Foreskin keratinocyte (primary cell): ENCODE measurements at places on chromosomes 6 and 20. TPM values are rescaled to one million over a fixed set of nuclear protein-coding genes. Genes with fewer than 3 reads are reported as not detected.

The LKAAEAR1 gene
- total RNA-seq: 0.17 TPM in 1 of 2 replicates, not detected in the other

The PGC gene
- not detected in 2 replicates for total RNA-seq

The PAX1 gene
- total RNA-seq: not detected in 2 replicates

The MICA gene
- total RNA-seq: 28.3 and 55.9 TPM in 2 replicates

The SLC17A2 gene
- total RNA-seq: not detected in 2 replicates

The PRND gene
- total RNA-seq: not detected in 2 replicates

The CLIC5 gene
- not detected in 2 replicates for total RNA-seq

The CDSN gene
- total RNA-seq: 0.88 and 1.3 TPM in 2 replicates

The AIF1 gene
- not detected in 2 replicates for total RNA-seq

The KCNK16 gene
- total RNA-seq: not detected in 2 replicates

The DEFB132 gene
- not detected in 2 replicates for total RNA-seq

The SGK2 gene
- total RNA-seq: 0.04 and 0.20 TPM in 2 replicates

The BPIFA1 gene
- total RNA-seq: not detected in 2 replicates

The CNR1 gene
- not detected in 2 replicates for total RNA-seq

The HSPA1L gene
- total RNA-seq: 0.46 and 0.58 TPM in 2 replicates

The DUSP22 gene
- total RNA-seq: 20.6 and 22.2 TPM in 2 replicates

The CASS4 gene
- total RNA-seq: not detected in 2 replicates

The C6orf120 gene
- 17.0 and 17.9 TPM in 2 replicates for total RNA-seq

The KCNQ2 gene
- total RNA-seq: not detected in 2 replicates

The REV3L gene
- total RNA-seq: 10.6 and 14.1 TPM in 2 replicates

The CASP8AP2 gene
- 16.1 and 17.8 TPM in 2 replicates for total RNA-seq

The TPX2 gene
- 106 and 126 TPM in 2 replicates for total RNA-seq

The OLIG3 gene
- total RNA-seq: not detected in 2 replicates

The DACT2 gene
- 0.48 and 0.71 TPM in 2 replicates for total RNA-seq

The LIN28B gene
- not detected in 2 replicates for total RNA-seq

The NMBR gene
- total RNA-seq: not detected in 2 replicates

The PNPLA1 gene
- total RNA-seq: not detected in 2 replicates

The MBOAT1 gene
- total RNA-seq: 11.2 and 13.8 TPM in 2 replicates

The ZBTB12 gene
- 2.0 and 2.6 TPM in 2 replicates for total RNA-seq

The DNAH8 gene
- total RNA-seq: under 0.01 TPM in 1 of 2 replicates, not detected in the other

The ITCH gene
- total RNA-seq: 79.9 and 85.9 TPM in 2 replicates

The PLCB1 gene
- 0.14 and 0.41 TPM in 2 replicates for total RNA-seq

The HEBP2 gene
- 60.8 and 69.4 TPM in 2 replicates for total RNA-seq

The SLC22A7 gene
- not detected in 2 replicates for total RNA-seq

The WFDC2 gene
- 0.42 TPM in 1 of 2 replicates, not detected in the other for total RNA-seq

The CNPY3 gene
- 34.5 and 38.7 TPM in 2 replicates for total RNA-seq

The DEFB113 gene
- not detected in 2 replicates for total RNA-seq

The SIM1 gene
- not detected in 2 replicates for total RNA-seq

The SIRPB2 gene
- total RNA-seq: 0.28 and 0.48 TPM in 2 replicates

The PPT2 gene
- total RNA-seq: 12.1 and 14.0 TPM in 2 replicates

The ENPP5 gene
- total RNA-seq: 0.74 and 1.4 TPM in 2 replicates

The OPRL1 gene
- 0.10 and 0.14 TPM in 2 replicates for total RNA-seq

The BFSP1 gene
- total RNA-seq: 1.4 and 1.8 TPM in 2 replicates
